AG04449 (cell line): ENCODE measurements at places on chromosomes 4 and X.

DNA sequence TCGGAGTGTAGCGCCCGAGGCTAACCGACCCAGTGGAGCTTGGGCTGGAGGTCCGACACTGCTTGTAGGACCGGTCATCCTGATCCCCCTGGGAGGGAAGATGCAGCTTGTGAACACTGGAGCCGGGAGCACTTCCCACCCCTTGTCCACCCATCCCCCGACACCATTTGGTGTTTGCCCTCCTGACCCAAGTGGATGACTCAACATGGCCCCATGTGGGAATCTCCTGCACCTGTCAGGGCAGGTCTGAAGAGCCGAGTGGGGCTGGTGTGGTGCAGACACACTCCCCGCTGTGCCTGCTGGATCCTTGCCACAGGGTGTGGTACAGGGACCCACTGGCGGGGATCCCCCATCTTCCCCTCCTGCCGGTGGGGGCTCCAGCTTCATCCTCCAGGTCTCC lies 90.0 kb upstream of the AFAP1 start:
- no peak for DNase-seq

GRCh38 chr4:79211490-79211889 lies 114.4 kb downstream of the NAA11 start:
- DNase-seq = no peak

DNA sequence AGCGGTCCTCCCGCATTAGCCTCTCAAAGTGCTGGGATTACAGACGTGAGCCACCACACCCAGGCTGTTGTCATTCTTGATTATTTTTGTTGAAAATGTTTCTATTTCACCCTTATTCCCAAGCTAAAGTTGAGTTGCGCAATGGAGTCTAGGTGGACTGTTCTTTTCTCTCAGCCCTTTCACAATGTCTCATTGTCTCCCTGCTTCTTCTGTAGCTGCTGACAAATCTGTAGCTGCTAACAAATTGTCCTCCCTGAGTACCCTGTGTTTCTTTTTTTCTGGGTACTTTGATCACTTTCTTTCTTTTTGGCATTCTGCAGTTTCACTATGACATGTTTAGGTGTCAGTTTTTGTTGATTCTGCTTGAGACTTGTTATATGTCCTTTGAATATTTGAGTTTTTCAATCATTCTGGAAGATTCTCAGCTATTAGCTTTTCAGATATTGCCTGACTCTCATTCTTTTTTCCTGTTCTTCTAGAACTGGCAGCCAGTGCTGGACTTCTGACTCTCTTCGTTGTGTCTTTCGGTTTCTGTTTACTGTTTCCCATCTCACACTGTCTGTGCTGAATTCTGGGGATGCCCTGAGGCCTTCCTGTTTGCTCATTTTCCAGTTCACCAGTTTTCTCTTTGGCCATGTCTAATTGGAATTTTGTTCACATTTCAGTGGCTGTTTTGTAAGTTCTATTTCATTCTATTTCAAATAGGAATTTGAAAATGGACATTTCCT lies 6.6 kb downstream of the ABCD1 start:
- DNase-seq = no peak

- DNase-seq = no peak
Measured at GRCh38 chr4:35559559-35560365, 684.6 kb downstream of the ARAP2 start.

DNA sequence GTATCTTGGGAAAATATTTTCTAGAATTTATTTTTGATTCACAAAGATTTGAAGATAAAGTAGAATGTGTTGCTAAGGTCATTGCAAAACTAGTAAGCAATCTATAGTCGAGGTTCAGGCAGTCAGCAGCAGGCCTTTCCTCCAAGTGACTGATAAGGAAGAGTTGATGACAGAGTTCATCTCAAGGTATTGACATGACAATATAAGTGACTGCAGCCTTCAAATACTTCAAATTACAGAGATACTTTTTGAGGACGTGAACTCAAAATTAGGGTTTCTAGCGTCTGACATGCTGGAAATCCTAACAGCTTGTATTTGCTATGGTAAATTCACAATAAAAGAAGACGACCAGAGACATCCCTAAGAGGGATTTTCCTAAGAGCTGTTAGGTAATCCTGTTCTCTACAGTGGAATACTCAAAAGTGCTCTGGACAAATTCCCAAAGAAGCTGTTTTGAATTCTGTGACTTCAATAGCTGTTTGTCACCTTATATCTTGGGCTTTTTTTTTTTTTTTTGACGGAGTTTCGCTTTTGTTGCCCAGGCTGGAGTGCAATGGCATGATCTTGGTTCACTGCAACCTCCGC lies 7.4 kb downstream of the ARHGAP10 start:
- DNase-seq = no peak

GRCh38 chrX:68929332-68930150 lies 100.7 kb downstream of the EFNB1 start:
- no peak for DNase-seq

DNA sequence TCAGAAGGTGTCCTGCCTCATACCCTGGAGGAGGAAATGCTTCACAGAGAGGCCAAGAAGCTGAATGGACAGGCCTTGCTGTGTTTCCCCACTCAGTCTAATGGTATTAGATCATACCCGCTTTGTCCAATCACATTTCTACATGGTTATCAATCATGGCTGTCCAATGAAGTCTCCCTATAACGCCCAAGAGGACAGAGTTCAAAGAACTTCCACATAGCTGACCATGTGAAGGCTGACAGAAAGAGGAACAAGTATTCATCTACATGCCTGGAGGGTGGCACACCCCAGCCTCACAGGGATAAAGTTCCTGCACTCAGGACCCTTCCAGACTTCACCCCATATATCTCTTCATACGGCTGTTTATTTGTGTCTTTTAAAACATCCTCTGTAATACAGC lies 123.4 kb downstream of the MANBA start:
- DNase-seq = no peak

DNA sequence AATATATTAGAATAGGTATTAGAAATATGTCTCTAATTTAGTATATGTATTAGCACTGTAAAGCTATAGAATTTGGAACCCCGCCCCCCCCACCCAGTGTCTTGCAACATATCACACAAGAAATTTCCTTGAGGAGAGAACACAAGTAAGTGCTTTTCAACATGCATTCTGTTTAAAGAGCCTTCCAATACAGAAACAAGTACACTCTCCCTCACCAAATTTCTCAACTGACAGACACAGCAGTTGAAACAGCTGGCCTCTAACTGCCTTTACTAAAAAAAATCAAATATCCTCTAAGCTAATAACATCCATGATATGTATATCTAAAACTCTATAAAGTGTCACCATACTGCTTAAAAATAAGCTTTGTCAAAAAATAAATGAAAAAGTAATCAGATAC lies 12.4 kb downstream of the CAMK2D start:
- no peak for DNase-seq

GRCh38 chr4:25937801-25938200 lies 23.8 kb downstream of the SMIM20 start:
- no peak for DNase-seq

DNA sequence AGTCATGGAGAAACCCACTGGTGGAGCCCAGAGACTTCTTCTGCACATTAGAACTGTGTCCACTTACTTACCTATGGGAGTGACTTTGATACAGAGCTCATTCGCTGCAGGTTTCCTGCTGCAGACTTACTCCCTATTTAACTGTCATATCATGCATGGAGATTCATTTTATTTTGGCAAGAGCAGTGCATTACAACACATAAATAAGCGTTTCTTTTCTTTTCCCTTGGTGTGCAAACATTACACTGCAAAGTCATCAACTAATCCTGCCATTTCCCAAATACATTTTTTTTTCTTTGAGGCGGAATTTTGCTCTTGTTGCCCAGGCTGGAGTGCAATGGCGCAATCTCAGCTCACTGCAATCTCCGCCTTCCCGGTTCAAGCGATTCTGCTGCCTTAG lies 230.9 kb upstream of the SFRP2 start:
- DNase-seq = no peak

GRCh38 chr4:115154826-115155225 lies 41.4 kb upstream of the NDST4 start:
- no peak for DNase-seq

DNA sequence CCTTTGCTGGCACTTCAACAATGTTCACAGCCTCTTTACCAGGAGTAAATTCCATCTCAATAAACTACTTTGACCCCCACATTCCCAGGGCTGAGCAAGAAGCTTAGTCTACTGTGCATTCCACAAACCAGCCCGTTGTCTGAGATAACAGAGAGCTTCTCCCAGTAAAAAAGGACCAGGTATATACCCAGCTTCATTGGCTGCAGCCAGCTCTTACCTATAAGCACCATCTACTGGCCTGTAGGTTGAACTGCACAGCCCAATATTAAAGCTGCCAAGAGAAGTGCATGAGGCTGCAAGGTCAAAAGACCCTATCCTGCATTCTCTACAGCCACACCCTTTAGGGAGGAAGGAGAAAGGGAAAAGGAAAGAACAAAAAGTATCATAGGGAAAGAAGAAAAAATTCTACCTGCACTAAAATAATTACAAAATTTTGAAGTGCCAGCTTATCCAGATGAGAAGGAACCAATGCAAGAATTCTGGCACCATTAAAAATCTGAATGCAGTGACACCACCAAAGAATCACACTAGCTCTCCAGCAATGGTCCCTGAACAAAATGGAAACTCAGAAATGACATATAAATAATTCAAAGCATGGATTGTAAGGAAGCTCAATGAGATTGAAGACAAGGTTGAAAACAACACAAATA lies 45.7 kb upstream of the INTU start:
- DNase-seq = no peak

DNA sequence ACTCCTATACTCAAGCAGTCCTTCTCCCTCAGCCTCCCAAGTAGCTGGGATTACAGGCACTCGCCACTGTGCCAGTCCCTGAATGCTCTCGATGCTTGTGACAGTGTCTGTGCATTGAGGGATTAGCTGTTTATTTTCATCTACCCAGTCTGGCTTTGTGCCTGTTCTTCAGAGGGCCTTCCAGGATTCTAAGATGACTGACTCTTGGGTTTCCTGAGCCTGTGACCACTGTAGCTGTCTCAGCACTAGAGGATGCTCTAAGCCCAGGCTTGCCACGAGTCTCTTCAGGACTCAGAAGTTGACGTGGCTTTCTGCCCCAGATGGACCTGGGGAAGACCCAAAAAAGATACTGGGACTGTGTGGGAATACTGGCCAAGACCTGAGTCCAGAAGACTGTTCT lies 201.4 kb downstream of the ARHGAP10 start:
- DNase-seq = no peak

- DNase-seq = no peak
Measured at GRCh38 chr4:122978109-122978508, 55.7 kb upstream of the NUDT6 start.

DNA sequence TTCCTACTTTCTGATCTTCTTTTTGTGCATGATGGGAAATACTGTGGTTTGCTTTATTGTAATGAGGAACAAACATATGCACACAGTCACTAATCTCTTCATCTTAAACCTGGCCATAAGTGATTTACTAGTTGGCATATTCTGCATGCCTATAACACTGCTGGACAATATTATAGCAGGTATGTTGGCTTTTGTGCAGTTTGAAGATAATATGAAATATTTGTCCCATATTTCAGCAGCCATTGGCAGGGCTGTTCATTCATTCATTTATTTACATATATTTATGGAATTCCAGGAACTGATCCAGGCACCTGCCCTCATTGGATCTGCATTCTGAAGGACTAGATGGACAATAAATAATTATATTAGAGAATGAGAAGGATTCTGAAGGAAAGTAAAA lies 96.9 kb downstream of the NPFFR2 start:
- no peak for DNase-seq

DNA sequence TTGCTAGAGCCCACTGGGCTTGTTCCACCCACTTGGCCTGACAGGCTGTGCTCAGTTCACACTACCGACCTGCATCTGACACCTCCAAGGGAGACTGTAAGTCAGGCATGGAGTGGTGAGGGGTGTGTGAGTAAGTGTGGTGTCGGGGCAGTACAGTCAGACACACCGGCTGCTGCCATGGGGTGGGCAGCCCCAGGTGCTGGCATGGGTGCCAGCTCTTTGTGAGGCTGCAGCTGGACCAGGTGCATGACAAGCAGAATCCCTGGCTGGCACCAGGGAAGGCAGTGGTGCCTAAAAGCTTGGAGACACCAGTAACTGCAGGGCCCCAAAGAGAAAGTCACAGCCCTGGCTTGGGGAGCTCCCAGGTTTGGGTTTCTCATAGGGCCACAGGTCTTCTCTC lies 665.0 kb downstream of the SH3BGRL start:
- DNase-seq = no peak

- DNase-seq = no peak
Measured at GRCh38 chr4:25441519-25442117, 64.6 kb downstream of the ANAPC4 start.

- no peak for DNase-seq
Measured at GRCh38 chr4:14254252-14254651, 626.7 kb upstream of the BOD1L1 start.

DNA sequence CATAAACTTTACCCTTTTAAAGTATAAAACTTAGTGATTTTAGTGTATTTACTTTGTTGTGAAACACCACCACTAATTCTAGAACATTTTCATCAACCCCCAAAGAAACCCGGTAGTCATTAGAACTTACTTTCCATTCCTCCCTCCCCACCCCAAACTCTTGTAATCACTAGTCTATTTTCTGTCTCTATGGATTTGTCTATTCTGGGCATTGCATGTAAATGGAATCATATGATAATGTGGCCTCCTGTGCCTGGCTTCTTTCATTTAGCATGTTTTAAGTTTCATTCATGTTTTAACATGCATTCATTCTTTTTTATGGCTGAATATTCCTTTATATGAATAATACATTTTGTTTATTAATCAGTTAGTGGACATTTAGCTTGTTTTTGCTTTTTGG lies 27.8 kb downstream of the BMP2K start:
- DNase-seq = no peak

GRCh38 chr4:154465085-154465484 lies 26.5 kb downstream of the DCHS2 start:
- DNase-seq = no peak

DNA sequence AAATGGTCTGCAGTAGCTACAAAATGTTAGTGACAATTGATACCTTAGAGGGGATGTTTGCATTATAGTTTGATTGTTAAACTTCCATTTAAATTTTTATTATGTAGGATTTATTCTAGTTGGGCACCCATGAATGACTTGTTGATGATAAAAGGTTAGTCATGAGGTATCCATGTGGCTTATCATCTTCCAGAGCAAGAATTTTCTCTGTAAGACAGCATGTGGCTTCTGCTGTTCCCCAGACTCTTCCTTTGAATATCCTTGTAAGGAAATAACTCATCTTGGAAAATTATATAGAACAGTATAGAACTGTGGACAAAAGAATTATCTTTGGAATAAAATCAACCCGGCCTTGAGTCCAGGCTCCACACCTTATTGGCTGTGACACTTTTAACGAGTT lies 40.1 kb upstream of the KLHL8 start:
- DNase-seq = no peak

DNA sequence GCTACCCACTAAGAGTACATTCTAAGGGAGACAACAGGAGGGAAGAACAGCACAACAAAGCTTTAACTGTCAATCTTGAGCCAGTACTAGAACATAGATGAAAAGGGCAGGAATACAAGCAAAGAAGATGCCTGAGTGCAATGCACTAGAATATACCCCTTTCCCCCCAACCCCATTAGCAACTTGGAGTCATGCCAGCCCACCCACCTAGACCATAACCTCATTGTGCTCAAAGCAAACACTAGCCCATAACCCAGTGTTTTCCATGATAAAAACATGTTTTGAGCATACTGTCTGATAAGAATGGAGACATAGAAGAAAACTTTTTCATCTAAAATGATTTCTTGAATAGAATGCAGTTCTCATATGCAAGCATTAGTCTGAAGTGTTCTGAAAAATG lies 183.2 kb downstream of the RAP1GDS1 start:
- no peak for DNase-seq
